ENCODE measurements at places on chromosomes 12 and 14. TPM values are rescaled to one million over a fixed set of nuclear protein-coding genes. Genes with fewer than 3 reads are reported as not detected.

GRCh38 chr14:99267837-99268781, 3.9 kb downstream of the BCL11B start:
- no peak for ATAC-seq

GRCh38 chr12:67414011-67414715, 145.0 kb downstream of the CAND1 start:
- ATAC-seq, result no peak

- ATAC-seq, result no peak
Observed at GRCh38 chr12:62724285-62724684, 210.7 kb downstream of the PPM1H start.

DNA sequence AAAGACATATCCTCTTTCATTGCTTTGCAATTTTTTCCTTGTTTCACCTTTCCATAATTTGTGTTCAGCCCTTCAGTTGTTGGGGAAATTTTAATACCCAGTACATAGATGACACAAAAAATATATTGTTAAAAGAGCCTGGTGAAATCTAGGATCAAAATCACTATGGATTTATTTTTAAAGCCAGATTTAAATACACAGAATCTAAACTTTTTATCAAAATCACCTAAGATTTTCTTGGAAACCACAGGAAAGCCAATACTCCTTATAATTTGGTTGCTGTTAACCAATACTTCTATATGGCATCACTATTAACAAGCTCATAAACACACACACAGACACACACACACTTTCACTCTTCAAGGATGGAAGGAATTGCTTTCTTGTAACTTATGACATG, at the start of gene TAS2R20:
Gene TAS2R20 (minus strand): TSS at position 101 of the 400 bp plus-strand sequence. CDS start 429 bp downstream, outside the sequence.
- ATAC-seq, result no peak

OTX2 gene
- not detected for total RNA-seq

DNA sequence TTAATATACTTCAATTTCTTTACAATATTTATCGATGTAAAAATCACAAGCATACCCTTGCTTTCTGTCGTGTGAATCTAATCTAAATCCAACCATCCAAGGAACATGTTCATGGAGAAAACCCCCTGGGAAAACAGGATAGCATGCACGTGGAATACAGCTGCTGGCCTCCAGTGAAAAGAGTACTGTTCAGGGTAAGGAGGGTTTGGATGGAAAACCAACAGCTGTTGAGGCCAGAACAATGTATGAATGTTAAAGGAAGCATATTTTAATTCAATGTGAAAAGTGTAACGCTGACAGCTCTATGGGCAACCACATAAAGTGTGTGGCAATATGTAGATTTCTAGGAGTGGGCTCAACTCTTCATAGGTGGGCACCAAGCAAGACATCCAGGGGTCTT, 344.0 kb downstream of the TMEM132D start:
- no peak for ATAC-seq

KRT82 gene
- not detected for total RNA-seq

GRCh38 chr12:26068503-26068902, 56.3 kb downstream of the BHLHE41 start:
- ATAC-seq, result no peak

DNA sequence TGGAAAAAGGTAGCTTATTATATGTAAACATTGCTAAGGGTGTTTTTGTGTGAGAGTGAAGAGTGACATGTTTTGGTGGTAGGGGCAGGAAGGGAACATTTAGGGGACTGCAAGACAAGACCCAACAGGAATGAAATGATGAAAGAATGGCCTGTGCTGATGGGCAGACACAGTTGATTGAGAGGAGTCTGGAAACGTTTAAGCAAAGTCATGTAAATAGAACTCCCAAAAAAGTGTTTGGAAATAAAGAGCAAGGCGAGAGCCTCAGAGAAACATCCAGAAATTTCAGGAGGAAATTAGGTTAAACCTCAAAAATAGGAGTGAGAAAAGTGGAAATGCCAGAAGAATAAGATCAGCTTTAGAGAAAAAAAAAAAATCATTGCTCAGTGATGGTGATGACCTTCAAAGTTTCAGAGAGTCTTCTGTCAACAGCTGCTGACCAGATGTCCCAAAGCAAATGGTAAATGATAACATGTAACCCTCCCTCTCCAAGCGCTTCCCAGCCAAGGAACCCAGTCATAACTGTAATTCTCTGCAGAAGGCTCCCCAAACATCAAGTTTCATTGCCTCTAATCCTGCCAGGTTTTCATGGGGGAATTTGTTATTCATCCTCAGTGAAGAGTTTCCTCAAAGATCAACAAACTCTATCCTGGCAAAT, 223.2 kb upstream of the FAR2 start:
- no peak for ATAC-seq

DNA sequence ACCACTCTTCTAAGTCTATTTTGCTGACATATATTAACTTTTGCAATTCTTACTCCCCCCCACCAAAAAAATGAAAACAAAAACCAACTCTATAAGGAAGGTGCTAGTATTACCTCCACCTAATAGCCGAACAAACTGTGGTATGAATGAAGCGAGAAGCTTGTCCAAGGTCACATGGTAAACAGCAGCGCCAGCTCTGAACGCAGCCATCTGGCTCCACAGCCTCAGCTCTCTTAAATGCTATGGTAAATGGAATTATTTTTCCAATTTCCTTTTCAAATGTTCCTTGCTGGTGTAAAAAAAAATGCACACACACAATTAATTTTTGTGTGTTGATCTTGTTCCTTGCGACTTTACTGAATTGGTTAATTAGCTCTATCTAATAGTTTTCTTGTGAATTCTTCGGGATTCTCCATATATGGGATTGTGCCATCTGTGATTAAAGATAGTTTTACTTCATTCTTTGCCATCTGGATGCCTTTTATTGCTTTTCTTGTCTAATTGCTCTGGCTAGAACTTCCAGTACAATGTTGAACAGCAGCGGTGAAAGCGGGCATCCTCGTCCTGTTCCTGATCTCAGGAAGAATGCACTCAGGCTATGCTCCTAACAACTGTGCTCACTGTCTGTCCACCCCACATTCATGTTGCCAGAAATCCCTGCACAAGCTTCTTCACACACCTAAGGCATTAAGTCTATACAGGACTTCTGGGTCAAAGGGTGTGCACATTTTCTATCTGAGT, 10.7 kb upstream of the C12orf76 start:
- ATAC-seq, result no peak

DNA sequence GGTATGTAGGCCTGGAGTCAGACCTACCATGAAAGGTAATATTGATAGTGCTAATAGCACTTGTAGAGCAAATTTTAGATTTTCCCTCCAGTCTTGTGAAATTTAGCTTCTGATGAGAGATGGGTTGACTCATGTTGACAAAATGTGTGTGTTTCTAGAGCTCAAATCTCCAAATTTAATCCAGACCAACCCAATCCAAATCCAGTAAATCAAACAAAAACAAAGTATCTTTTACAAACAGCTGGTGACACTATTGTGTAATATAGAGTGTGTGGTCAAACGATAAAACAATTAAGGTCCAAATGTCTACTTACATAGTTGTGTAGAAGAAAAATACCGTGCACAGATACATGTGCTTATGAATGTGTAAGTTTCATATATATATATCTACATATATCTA, 63.4 kb upstream of the KITLG start:
- no peak for ATAC-seq

GRCh38 chr12:84172823-84173424, 739.7 kb downstream of the SLC6A15 start:
- ATAC-seq, result no peak

GRCh38 chr14:30482276-30482675, 76.7 kb upstream of the G2E3 start:
- no peak for ATAC-seq

DNA sequence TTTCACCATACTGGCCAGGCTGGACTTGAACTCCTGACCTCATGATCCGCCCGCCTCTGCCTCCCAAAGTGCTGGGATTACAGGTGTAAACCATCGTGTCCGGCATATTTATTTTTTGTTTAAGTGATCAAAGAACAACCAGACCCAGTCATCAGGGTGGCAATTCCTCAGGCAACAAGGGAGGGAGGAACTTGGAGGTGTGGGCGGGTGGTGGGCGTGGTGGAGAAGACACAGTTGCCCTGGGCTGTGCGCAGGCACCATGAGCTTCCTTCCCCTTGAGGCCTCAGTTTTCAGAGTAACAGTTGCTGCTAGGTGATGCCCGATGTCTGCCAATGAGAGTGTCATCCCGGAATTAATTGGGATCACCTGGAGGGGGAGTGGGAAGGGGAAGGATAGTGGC, 191.7 kb downstream of the ALG10 start:
- no peak for ATAC-seq

- ATAC-seq, result no peak
Observed at GRCh38 chr14:104968541-104969401, 9.4 kb downstream of the AHNAK2 start.

CLEC12A gene
- not detected for total RNA-seq

DNA sequence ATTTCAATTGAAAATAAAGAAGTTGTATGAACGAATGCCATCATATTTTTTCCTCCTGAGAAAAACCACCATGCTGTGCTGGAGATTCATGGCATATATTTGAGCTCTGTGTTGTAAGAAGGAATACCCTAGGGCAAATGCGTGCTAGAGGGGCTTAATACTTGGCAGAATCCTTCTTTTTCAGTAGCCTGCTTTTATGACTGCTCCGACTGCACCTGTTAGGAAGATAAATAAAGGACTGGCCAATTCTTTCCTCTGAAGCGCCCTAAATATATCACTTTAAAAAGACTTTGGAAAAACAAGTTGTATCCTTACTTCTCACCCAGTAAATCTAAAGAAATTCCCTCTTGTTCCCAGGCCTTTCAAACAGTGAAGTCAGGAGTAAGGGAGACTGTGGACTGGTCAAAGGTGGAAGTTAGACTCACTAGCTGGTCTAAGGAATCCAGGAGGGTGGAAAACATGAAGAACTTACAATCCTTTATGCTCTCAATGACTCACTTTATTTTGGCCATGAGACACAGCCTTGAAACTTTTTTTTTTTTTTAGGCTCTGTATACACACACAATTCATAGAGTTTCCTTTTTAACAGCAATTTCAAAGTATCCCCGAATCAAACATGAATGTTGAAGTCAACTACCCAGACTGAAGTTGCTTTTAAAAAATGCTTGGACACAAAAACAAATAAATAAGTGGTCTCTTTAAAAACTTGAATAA, 5.2 kb downstream of the MYBPC1 start:
- no peak for ATAC-seq

GPX2 gene
- total RNA-seq, result 0.64 TPM

GRCh38 chr12:79128956-79129355, 264.4 kb downstream of the SYT1 start:
- no peak for ATAC-seq

GRCh38 chr14:37195327-37195726, 2.4 kb upstream of the MIPOL1 start:
- no peak for ATAC-seq

GRCh38 chr12:49689237-49689636, 18.0 kb downstream of the FMNL3 start:
- ATAC-seq, result no peak

OVCH1 gene
- 0.49 TPM for total RNA-seq

AQP5 gene
- total RNA-seq, result not detected

WDR89 gene
- 13.6 TPM for total RNA-seq

- ATAC-seq, result no peak
Observed at GRCh38 chr12:68573406-68573805, 37.3 kb upstream of the RAP1B start.

DNA sequence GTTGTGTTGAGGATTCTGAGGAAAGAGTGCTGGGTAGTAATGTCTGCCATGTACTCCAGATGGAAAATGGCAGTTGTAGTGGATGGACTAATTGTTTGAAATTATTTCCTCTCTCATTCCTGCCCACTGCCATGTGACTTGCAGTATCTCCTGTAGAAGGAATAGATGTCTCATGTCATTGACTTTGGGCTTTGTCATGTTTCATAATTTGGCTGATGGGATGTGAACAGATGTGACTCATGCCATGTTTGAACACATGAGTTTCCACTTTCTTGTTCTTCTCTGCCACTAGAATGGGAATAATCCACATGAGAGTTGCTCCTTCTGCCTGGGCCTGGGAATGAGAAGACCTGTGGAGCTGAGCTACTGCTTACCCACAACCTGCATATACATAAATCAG, 2.4 kb upstream of the CALCOCO1 start:
- no peak for ATAC-seq

CARMIL3 gene
- total RNA-seq, result 25.9 TPM

SYT1 gene
- total RNA-seq, result not detected

GRCh38 chr14:91351512-91351862, 66.1 kb downstream of the CCDC88C start:
- ATAC-seq, result no peak

GRCh38 chr14:61622051-61622450, 73.3 kb upstream of the HIF1A start:
- ATAC-seq, result peak; percentile 62

GRCh38 chr12:95208678-95209077, 8.6 kb downstream of the FGD6 start:
- no peak for ATAC-seq

GRCh38 chr14:99838639-99839134, 45.5 kb downstream of the EML1 start:
- ATAC-seq, result no peak

- ATAC-seq, result no peak
Observed at GRCh38 chr14:59190372-59190771, 1.9 kb downstream of the DAAM1 start.

SAMD15 gene
- 13.5 TPM for total RNA-seq

DNA sequence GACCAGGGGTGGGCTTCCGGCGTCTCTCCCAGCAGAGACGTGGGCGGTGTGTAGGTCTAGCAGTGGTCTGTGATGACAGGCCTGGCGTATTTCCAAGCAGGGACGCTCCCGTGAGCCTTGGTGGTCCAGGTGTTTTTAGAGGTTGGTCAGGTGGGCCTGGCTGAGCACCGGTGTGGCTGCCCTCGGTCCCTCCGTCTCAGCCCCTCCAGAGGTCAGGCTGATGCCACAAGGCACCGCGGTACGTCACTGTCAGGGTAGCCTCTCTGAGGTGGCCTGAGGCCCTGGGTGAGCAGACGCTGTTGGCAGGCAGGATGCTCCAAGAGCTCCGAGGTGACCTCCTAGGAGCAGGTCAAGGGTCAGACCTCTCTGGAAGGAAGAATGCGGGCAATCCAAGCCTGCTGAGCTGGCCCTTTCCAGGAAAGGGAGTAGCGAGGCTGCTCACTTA, 13.6 kb downstream of the MTA1 start:
- no peak for ATAC-seq

DNA sequence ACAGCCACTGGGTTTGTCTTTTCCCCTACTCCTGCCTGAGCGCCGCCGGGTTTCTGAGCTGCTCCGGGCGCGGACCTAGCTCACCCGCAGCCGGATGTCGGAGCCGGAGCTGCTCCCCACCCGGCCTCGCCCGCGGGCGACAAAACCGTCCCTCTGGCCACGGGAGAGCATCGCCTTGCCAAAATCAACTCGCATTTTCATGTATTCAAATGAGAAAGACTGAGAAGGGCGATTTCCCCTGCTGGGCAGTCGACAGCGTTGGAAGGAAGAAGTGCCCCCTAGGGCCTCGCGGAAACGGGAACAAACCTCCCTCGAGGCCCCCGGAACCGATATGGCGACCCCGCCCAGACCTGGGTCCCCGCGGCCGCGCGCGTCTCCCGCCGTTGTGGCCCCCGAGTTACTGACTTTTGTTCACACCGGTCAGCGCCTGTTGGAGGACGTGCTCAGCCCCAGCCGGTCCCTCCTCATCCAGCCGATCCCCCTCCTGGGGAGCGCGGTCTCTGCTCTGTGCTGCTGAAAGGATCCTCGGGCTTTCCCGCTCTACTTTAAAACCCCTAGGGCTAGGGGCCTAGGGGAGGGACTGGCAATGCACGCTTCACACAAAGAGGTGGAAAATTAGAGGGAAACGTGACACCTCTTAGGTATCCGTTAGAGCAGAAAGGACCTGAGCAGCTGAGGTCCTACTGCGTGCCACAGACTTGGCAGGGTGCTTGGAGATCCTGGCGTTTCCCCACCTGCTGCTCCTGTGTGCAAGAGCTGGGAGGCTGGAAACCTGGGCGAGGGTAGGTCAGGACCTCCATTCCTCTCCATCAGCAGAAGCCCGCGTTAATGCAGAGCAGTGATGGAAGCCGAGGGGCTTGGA, 4.3 kb downstream of the TTC6 start:
- peak; percentile 54 for ATAC-seq
